ENCODE measurements at places on chromosomes 4 and X.

DNA sequence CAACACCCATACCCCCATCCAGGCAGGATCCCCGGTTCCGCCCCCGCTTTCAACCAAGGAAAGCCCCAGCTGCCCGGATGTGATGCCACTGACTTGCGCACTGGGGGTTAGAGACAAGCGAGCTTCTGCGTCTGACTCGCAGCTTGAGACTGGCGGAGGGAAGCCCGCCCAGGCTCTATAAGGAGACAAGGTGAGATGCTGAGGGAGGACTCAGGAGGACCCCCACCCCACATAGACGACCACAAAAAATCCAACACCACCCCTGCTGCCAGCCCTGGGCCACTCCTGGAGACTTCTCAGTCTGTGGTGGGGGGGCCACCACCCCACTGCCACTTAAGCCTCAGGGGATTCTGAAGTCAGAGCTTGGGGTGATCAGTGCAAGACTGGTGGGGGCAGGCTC lies at the start of gene MAGEA4:
TSS of gene MAGEA4 (plus strand) at position 110 of the 400 bp plus-strand sequence. CDS start 10,776 bp downstream, outside the sequence.
- no peak for DNase-seq

DNA sequence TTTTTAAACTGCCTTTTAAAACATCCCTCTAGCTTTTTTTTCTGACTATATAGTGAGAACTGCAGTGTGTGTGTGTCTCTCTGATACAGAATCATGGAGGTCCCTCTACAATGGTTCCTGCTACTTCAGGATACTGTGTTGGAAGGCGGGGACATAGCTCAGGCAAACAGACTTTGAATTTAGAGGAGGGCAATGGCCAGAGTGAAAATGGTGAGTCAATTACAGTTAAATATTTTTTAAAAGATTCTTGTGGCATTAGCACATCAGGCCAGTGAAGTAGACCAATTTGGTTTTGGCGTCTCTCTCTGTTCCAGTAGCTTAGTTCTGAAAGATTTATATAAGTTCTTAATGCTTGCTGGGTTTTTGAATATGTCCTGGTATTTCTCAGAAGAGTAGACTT lies 47.1 kb downstream of the ALG13 start:
- DNase-seq, result no peak

DNA sequence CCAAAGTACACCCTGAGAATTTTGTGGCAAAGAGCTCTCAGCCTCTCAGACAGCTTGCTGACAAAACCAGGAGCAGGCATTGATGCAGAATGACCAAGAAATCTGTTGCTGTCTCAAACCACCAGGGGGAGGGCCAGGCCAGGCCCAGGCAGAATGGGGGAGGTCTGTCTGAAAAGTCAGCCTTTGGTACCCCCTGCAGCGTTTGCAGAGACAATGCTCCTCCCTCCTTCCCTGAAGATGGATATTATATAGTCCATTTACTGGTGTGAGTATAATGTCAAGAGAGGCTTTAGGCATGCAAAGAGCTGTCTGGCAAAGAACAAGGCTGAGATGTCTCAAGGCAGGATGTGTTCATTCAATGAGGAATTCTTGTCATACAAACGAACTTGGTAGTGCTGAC lies 52.9 kb upstream of the TRPC5OS start:
- no peak for DNase-seq

- no peak for DNase-seq
Observed at GRCh38 chr4:177485528-177485927, 43.3 kb upstream of the AGA start.

DNA sequence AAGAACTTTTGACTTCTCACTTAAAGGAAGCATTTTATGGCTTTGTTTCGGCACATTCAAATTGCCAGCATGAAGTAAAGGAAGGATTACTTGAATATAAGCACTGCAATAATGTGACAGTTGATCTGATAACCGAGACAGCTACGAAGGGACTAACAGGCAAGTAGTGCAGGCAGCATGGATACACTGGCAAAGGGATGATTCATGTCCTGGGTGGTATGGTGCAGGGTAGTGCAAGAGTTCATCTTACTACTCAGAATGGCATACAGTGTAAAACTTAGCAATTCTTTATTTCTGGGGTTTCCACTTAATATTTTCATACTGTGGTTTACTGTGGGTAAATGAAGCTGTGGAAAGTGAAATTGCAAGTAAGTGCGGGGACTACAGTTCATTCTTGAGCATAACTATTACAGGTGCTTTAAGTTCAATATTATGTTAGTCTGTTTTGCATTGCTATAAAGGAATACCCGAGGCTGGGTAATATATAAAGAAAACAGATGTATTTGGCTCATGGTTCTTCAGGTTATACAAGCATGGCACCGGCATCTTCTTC lies 611.8 kb downstream of the SPOCK3 start:
- DNase-seq, result no peak

GRCh38 chr4:4419896-4420295 lies 33.0 kb downstream of the NSG1 start:
- no peak for DNase-seq

GRCh38 chr4:184815046-184815877 lies 10.5 kb downstream of the ACSL1 start:
- DNase-seq, result peak; percentile 16

DNA sequence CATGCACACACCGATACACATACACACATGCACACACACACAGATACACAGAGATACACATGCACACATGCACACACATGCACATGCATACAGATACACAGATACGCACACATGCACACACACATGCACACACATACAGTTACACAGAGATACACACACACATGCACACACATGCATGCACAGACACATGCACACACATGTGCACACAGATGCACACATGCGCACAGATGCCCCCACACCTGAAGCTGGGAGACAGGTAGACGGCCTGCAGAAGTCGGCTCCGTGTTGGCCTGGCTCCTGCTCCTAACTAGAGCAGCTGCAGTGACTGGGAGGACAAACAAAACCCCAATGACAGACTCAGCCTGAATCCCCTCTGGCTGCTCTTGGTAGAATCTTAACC lies 46.8 kb downstream of the PSAPL1 start:
- no peak for DNase-seq

- DNase-seq, result no peak
Observed at GRCh38 chrX:118865231-118865630, 41.6 kb downstream of the ZCCHC12 start.

DNA sequence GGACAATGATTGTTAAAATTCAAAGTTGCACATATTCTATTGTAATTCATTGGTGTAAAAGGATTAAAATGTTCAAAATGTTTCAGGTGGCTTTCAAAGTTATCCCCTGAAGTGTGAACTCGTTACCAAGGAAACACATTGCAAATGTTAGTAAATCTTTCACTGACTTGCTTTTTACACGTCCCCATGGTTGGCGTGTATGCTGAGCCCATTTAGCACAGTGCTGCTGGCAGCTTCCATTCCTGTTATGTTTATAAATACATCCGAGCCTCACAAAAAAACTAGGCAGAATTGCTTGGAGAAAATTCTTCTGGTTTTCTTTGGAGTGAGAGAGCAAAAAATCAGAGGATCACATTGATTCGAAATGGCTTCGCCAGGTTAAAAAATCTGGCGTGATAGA lies 105.9 kb upstream of the HPGD start:
- no peak for DNase-seq

DNA sequence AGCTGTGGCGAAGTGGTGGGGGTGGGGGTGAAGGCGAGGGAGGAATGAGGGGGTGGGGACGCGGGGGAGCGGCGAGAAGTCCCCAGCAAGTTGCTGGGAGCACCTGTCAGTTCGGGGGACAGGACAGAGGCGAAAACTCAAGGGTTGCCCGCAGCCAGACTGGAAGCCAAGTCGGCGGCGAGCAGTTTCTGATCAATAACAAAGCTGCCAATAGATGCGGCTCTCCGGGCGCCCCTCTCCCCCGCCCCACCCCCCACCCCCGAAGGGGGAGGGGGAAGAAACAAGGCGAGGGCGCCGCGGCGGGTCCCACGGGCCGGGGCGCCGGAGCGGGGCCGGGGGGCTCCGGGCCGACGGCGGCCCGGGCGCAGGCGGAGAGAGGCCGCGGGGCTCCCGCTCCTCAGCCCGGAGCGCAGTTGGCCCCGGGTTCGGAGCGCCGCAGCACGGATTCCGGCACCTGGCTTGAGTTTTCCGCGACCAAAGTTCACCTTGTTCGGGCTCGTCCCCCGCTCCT lies 379 bp downstream of the PDGFC start:
- no peak for DNase-seq

DNA sequence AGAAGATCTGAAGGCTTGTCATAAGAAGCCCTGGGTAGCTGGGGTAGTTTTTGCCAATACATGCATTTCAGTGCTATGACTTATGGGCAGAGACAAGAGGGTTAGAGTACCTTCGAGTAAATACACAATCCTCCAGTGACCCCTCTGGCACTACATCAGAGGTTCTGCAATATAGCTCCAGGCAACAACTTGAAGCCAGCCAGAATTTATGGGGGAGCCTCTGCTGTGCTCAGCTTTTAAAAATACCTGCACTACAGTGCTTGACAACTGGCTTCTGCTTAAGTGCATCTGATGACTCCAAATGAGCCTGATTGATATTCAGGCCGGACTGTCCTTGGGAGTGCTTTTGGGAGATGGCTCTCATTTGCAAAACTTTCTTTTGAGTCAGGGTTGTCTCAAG lies 44.9 kb upstream of the SMAD1 start:
- no peak for DNase-seq

DNA sequence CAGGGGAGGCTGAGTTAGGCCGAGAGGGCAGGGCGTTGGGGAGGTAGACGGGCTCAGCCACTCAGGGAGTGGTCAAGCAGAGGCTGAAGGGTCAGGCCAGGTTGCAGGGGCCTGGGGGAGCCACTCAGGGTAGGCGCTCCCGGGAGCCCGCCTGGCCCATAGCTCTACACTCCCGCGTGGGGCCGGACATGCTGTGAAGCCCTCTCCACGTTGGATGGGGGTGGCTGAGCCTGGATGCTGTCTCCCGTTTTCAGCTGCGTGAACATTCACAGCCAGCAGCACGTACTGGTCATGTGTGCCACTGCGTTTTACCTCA lies 14.0 kb upstream of the MSANTD1 start:
- DNase-seq, result no peak

- DNase-seq, result peak; percentile 42
Observed at GRCh38 chrX:11757719-11758399, at the start of gene MSL3. TSS of gene MSL3 (plus strand) at chrX:11758237. CDS start at chrX:11758264, 27 bp downstream.

DNA sequence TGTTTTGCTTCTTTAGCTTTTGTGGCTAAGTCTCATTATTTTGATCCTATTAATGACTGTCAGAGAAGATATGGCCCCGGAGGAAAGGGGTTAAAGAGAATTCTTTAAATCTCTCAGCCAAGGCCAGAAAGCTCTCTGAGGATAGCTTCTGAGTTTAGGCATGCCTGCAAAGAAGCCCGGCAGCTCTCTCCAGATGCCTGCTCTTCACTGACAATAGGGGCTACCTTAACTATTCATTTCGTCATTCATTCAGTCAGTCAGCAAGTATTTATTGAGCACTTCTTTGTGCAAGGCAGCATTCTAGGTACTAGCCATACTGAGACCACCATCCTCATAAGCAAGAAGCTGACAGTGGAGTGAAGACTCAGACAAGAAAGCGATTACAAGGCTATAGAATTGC lies 34.0 kb upstream of the BMP15 start:
- no peak for DNase-seq

GRCh38 chr4:110068248-110068647 lies 130.2 kb downstream of the ELOVL6 start:
- no peak for DNase-seq

GRCh38 chrX:22987452-22987851 lies 12.3 kb upstream of the DDX53 start:
- no peak for DNase-seq

DNA sequence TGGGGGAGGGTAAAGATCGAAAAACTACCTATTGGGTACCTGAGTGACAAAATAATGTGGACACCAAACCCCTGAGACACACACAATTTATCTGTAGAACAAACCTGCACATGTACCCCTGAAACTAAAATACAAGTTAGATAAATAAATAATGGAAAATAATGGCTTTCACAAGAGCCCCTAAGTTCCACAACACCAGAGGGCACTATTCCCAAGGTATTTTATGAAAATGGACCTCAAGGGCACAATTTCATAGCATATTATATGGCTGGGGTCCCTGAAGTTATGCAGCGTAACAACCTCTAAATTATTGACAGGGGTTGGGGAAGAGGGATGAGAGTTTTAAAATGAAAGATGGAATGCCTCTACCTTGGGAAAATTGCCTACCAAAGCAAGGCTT lies 81.3 kb upstream of the TMEM33 start:
- DNase-seq, result no peak

GRCh38 chr4:85398276-85398675 lies 76.7 kb upstream of the ARHGAP24 start:
- DNase-seq, result no peak

- DNase-seq, result no peak
Observed at GRCh38 chr4:172153719-172154118, 340.5 kb downstream of the GALNTL6 start.

DNA sequence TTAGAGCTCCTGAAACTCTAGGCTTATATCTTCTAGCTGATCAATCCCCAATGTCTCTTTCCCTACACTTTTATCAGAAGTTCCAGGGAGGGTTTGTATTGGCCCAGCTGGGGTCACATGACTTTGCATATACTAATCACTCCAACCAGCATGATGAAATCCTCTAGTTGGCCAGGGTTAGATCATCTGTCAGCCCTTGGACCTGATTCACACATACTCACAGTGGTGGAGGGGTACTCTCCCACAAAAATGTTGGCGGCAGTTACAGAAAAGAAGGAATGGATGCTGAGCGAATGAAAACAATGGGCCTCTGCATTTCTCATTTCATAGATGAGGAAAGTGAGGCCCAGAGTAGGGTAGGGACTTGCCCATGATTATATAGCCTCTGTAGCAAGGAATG lies 151.1 kb downstream of the PJA1 start:
- no peak for DNase-seq

- no peak for DNase-seq
Observed at GRCh38 chr4:73734530-73735001, 5.8 kb upstream of the CXCL8 start.

GRCh38 chrX:87702795-87703194 lies 185.2 kb downstream of the KLHL4 start:
- DNase-seq, result no peak

- DNase-seq, result no peak
Observed at GRCh38 chrX:14491689-14492088, 37.6 kb upstream of the GLRA2 start.

DNA sequence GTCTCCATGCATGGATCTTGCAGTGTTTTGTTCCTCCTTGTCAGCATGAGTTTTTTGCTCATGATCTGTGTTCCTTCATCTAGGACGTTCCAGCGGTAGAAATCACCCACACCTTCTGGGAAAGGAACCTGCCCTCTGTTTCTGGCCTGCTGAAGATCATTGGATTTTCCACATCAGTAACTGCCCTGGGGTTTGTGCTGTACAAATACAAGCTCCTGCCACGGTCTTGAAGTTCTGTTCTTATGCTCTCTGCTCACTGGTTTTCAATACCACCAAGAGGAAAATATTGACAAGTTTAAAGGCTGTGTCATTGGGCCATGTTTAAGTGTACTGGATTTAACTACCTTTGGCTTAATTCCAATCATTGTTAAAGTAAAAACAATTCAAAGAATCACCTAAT lies 88.2 kb downstream of the MAOA start:
- DNase-seq, result no peak

DNA sequence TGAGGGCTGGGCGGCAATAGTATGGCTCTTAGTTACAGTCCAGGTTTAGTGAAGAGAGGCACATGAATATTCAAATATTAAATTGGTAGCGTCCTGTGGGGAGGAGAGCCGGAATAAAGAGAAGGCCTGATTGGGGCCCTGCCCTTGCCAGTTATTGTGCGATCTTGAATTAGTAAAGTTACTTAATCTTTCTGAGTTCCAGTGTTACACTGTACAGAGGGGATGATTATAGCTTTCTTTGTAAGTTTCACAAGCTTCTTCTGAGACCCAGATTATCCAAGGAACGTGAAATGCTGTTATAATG lies 1.2 kb downstream of the METAP1 start:
- no peak for DNase-seq

- DNase-seq, result no peak
Observed at GRCh38 chr4:82223715-82224114, 150.1 kb downstream of the HNRNPD start.

GRCh38 chrX:108332281-108332680 lies 105.9 kb downstream of the COL4A6 start:
- no peak for DNase-seq

Measured in amygdala (tissue), 56 donors.